Right ventricle myocardium superior (tissue), 1 donor: ENCODE measurements at places on chromosomes 2 and 18.

DNA sequence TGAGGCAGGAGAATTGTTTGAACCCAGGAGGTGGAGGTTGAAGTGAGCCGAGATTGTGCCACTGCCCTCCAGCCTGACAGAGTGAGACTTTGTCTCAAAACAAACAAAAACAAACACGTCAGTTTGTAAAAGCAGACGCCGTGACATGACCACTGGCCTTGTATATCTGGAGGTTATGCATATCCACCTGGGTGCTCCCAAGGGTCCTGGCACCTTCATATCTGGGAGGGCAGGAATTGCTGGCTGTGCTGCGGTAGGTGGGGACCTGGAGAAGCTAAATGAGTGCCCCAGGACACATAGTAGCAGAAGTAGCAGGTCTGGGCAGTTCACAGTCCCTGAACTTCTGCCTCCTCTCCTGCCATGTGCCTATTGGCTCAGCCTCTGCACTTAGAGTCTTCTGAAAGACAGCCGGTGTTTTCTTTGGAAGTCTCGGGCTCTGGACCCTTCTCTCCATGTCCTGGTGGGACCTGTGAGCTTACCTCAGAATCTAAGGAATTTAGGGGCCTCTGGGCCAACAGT, 30.9 kb upstream of the IL1R2 start:
- DNase-seq, result no peak

DNA sequence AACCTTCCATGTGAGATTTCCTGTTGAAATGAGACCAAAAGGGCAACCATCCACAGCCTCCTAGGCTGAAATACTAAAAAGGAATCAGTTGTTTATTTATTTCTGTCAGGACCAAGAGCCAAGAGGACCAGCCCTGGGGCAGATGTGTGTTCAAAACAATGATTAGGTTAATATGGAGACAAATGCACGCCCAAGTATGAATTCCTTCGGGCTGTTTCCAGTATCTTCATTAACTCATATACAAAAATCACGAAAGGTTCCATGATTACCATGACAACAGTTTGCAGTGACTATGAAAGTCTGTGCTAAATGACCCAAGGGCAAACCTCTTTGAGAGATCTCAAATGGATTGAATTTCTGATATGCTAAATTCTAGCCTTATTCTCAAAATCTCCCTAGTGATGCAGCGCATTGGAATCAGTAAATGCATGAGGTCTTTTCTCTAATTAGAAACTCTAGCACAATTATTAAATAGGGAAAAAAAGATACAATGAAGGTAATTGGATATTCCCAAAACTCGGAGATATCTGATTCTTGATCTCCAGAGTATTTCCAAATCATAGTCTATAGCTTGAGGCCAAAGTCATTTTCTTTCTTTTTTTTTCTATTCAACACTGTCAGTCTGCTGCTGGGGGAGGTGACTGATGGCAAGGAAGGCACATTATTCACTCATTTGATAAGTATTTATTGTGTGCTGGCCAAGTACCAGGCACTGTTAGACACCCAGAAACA, 35.6 kb downstream of the VIT start:
- DNase-seq, result no peak

- no peak for DNase-seq
These were observed 222.0 kb upstream of the FN1 start for GRCh38 chr2:215657844-215658243.

GRCh38 chr2:224440988-224441387, 39.1 kb upstream of the FAM124B start:
- no peak for DNase-seq

DNA sequence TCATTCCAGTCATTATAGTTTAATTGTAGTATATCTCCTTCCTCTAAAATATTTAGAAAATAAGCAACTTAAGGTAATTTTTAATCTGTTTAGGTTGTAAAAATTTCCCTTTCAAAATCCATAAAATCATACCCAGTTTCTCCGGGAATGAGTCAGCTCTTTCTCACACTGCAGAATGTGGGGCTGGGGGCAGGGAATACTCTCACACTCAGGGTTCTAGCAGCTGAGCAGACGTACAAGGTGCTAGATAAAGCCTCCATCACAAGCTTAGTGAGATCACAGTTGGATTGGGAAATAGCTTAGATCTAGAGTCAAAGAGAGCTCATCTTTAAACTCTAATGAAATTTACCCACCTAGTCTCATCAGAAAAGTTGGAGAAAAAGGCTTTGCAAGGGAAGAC, 79.9 kb upstream of the FAM237A start:
- DNase-seq, result no peak

GRCh38 chr2:201127152-201127511, 11.2 kb downstream of the CFLAR start:
- no peak for DNase-seq

DNA sequence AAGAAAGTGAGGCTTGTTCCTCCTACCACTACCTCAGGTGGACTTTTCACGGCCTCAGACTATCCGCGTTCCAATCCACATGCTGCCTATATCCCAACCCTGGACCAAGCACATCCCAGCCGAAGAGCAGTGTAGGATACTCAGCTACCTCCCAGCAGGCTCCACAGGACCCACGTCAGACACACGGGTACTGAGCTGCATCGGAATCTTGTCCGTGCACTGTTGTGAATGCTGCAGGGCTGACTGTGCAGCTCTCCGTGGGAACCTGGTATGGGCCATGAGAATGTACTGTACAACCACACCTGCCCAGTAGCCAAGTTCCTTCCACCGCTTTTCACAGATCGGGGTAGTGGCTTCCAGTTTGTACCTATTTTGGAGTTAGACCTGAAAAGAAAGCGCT, 22.3 kb downstream of the IL37 start:
- DNase-seq, result no peak

- no peak for DNase-seq
These were observed 12.4 kb upstream of the ZFP36L2 start for GRCh38 chr2:43238813-43239212.

DNA sequence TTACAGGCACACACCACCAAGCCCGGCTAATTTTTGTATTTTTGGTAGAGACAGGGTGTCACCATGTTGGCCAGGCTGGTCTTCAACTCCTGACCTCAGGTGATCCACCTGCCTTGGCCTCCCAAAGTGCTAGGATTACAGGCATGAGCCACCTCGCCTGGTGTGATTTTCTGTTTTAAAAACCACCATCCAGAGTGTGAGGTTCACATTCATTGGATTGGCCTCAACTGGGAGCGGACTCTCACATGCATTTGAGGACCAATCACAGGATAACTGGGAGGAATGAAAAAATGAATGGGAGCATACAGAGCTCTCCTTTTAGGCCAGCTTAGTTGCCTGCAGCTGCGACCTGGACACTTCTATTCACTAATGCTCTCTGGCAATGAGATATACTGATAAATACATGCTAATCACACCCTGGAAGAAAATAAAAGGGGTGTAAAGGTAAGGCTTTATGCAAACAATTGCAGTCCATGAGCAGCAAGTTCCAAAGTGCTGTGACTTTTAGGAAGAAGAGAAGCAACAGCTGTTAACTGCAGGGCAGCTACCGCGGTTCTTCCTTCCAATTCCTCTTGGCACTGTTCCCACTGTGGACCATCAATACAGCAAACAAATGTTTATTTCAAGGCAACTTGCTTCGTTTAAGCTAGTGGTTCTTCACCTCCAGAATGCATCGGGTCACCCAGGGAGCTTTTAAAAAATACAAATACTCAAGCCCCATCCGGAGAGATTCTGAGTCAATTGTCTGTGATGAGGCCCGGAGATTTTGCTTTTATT, 49.5 kb upstream of the FZD5 start:
- DNase-seq, result no peak

- DNase-seq, result peak; percentile 89
These were observed 244.6 kb downstream of the BCL2 start for GRCh38 chr18:63074981-63075404.

DNA sequence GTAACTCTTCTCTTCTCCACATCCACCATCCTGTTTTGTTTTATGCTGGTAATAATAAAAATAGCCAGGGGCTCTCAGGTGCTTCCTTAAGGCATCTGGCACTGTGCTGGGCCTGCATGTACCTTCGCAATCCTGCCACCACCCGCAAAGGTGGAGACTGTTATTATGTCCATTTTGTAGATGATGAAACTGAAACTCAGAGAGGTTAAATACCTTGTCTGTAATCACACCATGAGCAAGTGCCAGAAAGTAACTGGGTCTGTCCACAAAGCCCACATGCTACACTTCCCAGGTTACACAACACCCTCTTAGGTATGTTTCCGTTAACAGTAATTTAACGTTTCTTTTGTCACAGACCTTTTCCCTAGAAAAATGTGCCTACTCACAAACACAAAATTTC, 27.0 kb downstream of the NRP2 start:
- DNase-seq, result no peak

GRCh38 chr18:47035156-47035671, at the start of gene ELOA2:
Gene ELOA2 (minus strand): TSS chr18:47035621. CDS start chr18:47035264, 357 bp downstream.
- DNase-seq, result no peak

DNA sequence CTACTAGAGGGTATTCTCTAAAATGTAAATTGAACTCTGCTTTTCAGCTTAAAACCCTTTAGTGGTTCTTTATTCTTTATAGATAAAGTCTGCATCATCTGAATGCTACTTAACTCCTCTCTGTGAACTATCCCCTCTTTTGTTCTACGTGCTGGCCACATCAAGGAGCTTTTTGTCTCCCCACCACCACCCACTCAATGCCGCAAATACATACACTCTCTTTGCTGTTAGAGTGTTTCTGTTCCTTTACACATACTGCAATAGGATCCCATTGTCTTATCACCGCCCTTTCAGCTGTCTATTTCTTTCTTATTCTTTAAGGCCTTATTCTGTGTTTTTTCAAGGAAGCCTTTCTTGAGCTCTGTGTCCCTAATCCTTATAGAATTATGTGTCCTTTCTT, 83.3 kb downstream of the EML4 start:
- no peak for DNase-seq

GRCh38 chr2:133400411-133400810, 167.9 kb downstream of the NCKAP5 start:
- no peak for DNase-seq

DNA sequence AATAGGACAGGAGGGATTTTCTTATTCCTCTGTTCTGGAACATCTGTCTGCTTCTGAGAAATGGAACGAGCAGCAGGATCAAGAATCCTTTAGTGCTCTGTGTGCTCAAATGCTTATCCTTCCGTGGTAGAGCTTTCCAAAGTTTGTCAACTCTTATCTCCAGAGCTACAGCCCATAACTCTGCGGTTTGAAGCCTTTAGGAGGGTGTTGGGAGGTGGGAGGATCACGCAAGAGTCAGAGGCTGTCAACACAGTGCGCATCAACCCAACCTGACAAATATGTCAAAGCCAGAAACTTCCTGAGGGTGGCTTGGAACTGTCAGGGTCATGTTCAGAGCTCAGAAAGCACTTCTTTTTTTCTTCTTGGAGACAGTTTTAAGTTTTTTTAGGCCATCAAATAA, 95.9 kb downstream of the CRIM1 start:
- no peak for DNase-seq

- DNase-seq, result no peak
These were observed 27.8 kb downstream of the CACNB4 start for GRCh38 chr2:152071092-152071491.

DNA sequence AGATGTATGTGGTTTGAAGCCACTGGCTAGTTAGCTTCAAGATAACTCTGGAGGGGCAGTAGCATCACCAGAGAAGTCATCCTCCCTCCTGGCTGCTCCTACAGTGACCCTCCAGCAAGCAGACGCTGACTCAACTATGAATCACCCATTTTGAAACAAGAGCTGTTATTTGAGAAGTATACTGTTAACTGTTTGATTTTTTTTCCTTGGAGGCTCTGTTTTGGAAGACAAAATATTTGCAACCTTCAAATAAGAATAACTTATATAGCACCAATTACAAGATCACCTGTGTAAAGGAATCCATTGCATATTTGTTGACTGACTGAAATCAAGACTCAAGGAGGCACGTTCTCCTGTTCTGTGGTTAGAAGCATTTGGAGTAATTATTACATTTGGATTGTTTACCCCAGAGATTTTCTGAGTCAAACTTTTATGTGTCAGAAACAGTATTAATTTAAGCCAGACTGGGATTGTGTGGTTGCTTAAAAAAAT, 313.8 kb downstream of the MTX2 start:
- no peak for DNase-seq

- DNase-seq, result no peak
These were observed 1327.1 kb upstream of the ZEB2 start for GRCh38 chr2:145846982-145847381.

DNA sequence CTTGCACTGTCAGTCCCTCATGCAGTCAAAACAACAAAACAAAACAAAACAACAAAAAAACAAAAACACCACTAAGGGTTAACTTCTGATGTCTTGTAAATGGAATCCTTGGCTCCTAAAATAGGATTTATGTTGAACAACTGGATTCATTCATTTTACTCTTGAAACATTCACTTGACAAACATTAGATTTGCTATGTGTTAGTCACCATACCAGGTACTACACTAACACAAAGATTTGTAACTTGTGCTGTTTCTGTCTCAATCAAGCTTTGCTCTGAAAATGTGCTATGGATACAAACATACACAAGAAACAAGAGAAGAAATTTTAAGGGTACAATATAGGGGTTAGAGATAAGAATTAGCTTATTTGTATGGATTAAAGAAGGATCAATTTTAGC, 812.8 kb downstream of the LRP1B start:
- no peak for DNase-seq

DNA sequence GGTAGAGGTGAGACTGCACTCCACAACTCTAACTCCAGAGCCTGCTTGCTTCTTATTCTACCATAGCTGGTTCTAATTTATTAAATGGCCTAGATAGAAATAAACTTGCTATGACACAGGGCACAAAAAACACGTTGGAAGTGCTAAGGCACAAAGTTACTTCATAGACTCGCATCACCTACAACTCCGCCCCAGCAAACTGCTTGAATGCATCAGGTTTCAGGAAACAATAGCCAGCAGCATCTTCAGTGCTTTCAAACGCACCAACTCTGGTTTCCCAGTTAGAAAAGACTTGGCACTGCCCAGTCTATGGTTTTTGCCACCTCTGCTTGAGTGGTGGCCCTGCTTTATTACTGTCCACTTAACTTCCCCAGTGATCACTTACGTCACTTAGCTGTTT, 142.6 kb downstream of the RIF1 start:
- no peak for DNase-seq

DNA sequence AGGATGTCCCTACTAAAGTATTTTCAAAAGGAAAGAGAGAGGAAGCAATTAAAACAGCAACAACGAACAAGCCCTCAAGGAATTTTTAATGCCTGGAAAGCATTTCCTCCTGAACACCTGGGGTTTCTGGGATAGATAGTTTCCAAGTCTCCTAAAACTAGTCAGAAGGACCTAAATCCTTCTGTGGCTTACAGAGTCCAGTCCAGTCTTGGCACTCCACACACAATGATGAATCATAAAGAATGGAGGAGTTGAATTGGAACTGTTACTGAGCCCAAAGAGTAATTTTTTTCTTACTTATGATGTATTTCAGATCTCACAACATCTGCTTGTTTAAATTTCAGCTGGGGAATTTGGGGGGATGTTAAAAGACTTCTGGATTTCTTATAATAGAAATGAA, 144.6 kb upstream of the SETBP1 start:
- DNase-seq, result no peak

- no peak for DNase-seq
These were observed 48.9 kb upstream of the IL1R2 start for GRCh38 chr2:101942851-101943250.
